ENCODE measurements at places on chromosomes 5 and 9.

DNA sequence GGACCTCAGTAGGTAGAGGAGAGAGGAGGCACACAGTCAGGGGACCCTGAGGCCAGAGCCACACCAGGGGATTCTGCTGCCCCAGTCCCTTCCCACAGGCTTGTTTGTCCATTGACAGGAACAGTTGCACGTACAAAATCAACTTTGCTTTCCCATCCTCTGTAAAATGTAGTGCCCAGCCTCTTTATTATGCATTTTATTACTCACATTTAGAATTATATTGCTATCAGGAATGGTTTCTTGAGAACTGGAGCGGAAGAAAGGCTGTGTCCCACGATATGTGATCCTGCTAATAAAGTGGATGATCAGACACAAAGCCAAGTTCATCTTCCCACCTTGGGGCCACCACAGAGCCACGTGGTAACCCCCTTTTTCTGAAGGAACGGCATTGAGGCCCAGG, 277.4 kb downstream of the FANCC start:
- no peak for DNase-seq

DNA sequence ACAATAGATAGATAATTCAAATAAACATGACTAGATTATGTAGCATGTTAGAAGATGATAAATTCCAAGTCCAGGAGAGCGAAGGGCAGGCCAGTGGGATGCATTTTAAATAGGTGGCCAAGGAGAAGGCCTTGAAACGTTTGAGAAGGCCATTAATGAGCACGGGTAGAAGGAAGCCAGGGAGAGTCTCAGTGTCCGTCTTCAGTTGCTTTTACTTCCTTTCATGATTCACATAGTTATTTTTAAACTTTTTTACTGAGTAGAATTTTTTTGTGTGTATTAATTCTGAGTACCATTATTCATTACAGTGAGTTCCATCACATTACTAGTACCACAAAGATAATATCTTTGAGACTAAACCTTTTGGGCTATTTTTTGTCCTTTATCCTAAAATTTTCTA, 259.2 kb downstream of the ARRDC3 start:
- peak; percentile 9 for DNase-seq

DNA sequence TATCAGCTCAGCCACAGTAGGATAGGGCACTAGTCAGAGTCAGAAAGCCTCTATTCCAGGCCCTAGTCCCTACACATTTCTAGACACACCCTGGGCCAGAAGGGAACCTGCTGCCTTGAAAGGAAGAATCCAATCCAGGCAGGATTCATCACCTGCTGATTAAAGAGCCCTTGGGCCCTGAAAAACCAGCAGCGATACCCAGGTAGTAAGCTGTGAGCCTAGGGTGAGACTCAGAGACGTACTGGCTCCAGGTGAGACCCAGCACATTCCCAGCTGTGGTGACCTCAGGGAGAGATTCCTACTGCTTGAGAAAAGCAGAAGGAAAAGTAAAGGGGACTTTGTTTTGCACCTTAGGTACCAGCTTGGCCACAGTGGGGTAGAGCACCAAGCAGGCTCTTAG, 4.7 kb downstream of the CCIN start:
- DNase-seq: no peak

GRCh38 chr9:128762671-128763449, 8.9 kb downstream of the ZER1 start:
- no peak for DNase-seq

DNA sequence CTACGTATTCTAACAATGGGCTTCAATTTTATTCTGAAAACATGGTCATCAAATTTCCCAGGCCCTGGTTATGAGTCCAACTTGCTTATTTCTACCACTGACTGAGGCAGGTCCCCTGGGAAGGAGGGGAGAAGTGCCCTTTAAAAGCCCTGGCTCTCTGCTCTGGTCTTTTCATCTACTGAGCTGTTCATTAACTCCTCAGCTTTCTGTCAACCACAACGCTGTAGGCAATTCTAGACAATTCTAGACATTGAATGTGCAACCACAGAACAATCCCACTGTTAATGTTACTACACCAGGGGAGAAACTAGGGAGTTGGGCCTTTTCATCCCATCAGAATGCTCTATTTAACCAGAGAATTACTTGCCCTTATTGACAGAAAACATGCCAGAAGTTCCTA, 10.0 kb downstream of the MOCS2 start:
- DNase-seq: no peak

DNA sequence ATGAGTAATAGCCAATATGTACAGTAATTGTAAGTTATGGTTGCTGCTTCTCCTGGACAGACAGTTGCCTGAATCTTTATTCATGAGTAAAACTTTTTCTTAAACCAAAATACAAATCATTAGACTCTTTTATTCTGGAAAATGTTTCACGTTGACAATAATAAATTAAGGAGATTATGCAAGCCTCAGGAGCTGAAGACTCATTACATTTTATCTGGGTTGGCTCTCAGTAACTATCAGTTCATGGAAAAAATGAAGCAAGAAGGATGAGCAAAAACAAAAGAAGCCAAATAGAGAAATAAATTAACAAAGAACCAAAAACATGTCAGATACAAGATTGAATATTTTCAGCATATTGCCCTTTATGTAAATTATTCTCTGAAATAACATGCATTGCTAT, 88.9 kb upstream of the PRR16 start:
- peak; percentile 52 for DNase-seq

- peak; percentile 60 for DNase-seq
Measured at GRCh38 chr5:143241892-143242291, 161.6 kb downstream of the NR3C1 start.

DNA sequence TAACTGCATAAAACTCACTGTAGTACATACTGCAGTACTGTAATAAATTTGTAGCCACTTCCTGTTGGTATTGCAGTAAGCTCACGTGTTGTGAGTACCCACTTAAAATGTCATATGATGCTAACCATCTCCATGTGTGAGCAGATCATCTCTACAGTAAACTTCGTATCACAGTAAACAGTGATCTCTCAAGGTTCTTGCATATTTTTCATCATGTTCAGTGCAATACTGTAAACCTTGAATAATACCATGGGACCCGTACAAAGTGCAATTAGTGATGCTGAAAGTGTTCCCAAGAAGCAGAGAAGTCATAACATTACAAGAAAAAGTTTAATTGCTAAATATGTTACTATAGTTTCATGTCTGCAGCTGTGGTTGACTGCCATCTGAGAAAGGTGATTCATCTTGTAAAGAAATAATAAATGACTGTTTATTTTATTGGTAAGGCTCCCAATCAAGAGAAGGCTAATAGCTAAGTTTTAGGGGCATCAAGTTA, 253.8 kb upstream of the POU5F2 start:
- peak; percentile 24 for DNase-seq

DNA sequence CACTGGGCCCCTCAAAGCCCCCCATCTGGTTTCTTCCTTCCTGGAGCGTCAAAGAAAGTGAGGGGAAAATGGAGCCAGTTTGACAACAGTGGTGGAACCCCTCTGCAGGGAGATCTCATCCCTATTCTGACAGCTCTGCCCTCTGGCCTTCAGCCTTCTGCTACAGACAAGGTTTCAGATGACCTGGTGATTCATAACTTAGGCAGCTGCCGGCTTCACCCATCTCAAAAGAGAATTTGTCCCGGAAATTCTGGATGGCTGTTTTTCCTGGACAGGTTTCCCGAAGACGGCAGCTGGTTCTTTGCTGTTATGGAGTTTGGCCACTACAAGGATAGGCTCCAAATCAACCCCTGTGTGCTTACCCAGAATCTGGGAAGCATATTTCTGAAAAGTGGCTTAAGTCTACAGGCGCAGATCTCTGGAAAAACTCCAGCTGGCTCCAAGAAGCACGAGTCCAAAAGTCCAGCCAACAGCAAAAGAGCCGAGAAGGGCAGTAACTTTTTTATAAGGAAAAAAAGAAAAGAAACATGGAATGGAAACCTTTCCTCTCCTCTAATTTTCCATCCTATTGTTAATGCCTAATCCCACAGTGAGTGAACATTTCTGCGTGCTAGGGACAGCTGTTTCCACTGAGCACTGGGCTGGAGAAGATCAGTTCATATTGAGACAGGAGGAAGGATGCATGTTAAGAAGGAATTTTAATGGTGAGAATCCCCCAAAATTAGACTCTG, 54.5 kb downstream of the ZNF366 start:
- DNase-seq: peak; percentile 90

- no peak for DNase-seq
Measured at GRCh38 chr9:33677961-33678360, 117.4 kb upstream of the PRSS3 start.

DNA sequence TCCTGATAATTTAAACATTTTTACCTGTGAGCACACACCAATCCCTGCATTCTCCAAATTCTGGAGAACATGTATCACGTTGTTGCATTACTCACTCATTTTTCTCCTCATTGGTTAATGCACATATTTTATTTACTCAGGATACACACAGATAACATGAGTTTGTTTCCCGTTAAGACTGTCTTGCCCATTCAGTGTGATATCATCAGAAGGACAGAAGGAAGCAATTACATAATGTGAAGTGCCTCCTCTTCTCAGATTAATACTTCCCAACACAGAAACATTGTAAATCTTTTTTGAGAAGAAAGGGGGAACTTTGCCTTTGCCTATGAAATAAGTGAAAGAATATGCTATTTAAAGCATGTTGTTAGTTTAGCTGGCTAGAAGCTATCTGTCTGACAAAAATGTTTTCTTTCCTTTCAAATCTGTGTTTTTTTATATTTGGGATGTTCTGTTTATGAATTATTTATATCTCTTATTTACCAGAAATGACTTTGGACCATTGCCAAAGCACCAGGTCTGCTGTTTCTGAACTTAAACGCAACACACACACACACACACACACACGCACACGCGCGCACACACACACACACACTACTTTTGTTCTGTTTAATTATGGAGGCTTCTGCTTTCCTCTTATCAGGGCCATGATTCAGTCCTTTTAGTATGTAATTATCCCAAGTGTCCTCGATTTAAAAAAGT, 186.5 kb downstream of the CHSY3 start:
- DNase-seq: no peak

- no peak for DNase-seq
Measured at GRCh38 chr9:28539434-28540070, 966.3 kb upstream of the C9orf72 start.

DNA sequence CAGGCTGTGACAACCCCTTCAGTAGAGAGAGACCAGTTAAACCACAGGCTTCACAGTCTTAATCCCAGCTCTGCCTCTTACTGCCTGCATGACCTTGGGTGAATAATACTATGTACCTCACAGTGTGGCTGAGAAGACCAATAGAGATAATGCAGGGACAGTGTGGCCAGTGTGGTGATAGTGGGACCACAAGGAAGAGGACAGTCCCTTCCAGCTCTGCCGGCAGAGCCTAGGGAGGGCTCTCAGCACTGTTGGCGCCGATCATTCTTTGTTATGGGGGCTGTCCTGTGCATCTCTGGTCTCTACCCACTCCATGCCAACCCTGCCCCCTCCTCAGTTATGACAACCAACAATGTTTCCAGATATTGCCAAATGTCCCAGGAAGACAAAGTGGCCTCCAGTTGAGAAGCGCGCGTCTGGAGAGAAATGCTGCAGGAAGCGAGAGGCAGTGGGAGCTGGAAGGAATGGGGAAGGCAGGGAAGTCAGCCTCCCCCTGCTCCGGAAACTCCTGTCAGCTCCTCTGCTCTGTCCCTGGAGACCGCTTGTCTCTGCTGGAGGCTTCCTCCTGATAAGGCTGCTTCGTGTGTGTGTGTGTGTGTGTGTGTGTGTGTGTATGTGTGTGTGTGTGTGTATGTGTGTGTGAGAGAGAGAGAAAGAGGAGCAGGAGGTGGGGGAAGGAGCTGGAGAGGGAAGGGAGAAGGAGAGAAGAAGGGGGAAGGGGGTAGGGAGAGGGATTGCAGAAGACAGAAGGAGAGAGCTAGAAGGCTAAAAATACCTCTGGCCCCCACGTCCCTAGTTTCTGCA, 31.8 kb upstream of the FABP6 start:
- DNase-seq: peak; percentile 85

DNA sequence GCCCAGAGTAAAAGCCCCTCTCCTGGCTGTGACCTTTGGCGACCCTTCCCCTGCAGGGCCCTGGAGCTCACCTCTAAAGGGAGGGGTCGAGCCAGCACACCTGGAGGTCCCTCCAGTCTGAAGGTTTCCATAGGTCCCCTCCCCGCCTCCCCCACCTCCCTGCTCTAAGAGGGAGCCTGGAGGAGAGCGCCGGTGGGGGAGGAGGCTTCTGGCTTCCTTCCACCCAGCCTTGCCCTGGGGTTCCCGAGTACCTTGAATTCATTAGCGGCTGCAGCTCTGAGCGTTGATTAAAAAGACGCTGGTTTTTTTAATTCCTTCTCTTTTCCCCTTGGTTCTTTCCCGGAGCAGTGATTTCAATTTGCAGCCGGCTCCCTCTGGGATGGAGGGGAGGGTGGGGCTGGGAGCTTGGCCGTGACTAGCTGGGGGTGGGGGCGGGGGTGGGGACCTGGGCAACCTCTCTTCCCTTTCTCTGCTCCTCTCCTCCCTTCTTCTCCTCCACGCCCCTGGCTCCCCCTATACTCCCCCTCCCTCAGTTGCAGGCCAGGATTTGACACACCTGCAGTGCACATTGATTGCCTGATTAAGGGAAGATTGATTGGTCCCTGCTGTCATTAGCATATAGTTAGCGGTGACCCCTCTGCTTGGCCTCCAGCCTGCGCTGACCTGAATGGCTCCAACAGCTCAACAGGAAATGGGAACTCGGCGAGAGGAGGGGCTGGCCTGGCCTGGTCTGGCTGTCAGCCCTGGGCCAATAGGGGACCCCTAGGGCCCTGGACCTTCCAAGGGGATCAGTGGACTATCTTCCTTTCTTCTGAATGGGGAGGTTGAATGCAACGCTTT, 67.5 kb upstream of the RAPGEF1 start:
- no peak for DNase-seq

- no peak for DNase-seq
Measured at GRCh38 chr9:72013292-72013760, 47.1 kb downstream of the C9orf57 start.

GRCh38 chr5:68418201-68418600, 202.6 kb downstream of the PIK3R1 start:
- peak; percentile 59 for DNase-seq

DNA sequence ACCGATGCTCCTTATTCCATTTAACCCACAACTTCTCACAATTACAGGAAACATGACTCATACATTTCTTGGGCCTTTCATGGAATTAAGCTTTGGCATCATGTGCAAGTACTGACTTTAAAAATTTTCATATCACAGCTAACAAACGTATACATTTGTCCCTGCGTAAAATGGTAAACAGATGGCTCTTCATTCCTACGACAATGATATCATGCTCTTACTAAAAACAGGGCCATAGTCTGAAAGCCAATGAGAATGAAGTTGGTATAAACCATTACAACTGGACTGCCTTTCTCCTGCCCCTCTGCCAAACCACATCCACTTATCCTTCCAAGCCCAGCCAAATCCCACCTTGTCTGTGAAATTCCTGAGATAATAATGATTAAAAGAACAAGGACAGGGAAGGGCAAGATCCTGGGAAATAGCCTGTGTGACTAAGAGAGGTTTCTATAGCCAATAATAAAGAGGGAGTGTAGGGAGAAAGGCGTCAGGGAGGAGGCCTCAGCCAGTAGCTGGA, 44.9 kb upstream of the ZNF366 start:
- peak; percentile 94 for DNase-seq

- no peak for DNase-seq
Measured at GRCh38 chr5:13629218-13629617, 315.3 kb downstream of the DNAH5 start.

- DNase-seq: no peak
Measured at GRCh38 chr5:89090037-89090436, 207.1 kb upstream of the MEF2C start.
